Stimulated activated CD4-positive, alpha-beta T cell treated with anti-CD3 and anti-CD28 coated beads, Interleukin-2, amount 100 ng/mL, for 24 hours (primary cell): ENCODE measurements at places on chromosomes 11 and 22.

DNA sequence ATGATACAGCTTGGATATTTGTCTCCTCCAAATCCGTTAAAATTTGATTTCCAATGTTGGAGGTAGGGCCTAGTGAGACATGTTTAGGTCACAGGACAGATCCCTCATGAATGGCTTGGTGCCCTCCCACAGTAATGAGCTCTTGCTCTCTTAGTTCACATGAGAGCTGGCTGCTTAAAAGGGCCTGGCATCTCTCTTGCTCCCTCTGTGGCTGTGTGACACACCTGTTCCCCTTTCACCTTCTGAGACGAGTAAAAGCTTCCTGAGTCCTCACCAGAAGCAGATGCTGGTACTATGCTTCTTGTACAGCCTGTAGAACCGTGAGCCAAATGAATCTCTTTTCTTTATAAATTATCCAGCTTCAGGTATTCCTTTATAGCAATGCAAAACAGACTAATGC is 3.5 kb downstream of the VPS37C start:
- DNase-seq = no peak

DNA sequence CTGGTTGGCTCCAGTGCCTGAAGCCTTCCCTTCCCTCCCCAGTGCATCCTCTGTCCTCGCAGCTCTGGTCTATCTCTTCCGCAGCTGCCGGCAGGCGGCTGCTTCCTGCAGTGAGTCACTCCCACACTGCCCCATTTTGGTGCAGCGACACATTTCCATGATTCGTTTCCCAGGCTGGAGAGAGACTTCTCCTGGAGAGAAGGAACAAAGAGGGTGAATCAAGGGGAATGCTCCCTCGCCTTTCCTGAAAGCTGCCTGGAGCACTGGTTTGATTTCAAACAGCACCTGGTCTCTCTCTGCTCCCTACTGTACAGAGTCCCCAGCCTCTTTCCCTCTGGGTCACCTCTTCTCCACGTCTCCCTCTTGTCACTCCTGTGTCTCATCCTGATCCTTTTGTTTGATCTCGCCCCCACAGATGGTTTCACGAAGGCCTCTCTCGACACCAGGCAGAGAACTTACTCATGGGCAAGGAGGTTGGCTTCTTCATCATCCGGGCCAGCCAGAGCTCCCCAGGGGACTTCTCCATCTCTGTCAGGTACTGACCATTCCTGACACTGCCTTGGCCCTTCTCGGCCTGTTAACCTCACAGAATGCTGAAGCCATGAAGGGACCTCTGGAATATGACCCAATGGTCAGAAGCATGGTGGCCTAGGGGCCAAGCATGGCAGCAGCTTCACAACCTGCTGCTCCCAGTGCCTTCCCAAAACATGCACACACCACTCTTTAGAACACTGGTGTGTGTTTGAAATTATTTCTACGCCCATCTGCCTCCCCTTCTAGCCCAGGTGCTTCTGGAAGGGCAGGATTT is at the start of gene TMA7B:
TSS of gene TMA7B (plus strand) at position 758 of the 808 bp plus-strand sequence. CDS start 3,978 bp downstream, outside the sequence.
- no peak for DNase-seq

DNA sequence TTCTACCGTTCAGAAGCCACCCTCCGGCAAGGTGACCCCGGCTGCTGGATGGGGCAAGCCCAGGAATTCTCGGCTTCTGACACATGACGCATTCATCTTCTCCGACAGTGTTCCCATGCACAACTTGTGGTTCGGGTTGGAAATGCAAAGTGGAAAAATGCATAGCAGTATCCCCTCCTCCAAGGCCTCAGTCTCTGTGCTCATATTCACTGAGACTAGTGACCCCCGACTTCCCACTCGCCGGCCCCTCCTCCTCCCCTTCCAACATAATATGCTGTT is 70.0 kb upstream of the NTM start:
- DNase-seq = no peak

GRCh38 chr11:62120001-62120400 is 3.8 kb upstream of the INCENP start:
- DNase-seq = no peak

GRCh38 chr11:120256779-120257178 is 16.8 kb downstream of the POU2F3 start:
- DNase-seq = no peak

GRCh38 chr11:98710986-98711385 is 309.8 kb upstream of the CNTN5 start:
- DNase-seq = no peak

DNA sequence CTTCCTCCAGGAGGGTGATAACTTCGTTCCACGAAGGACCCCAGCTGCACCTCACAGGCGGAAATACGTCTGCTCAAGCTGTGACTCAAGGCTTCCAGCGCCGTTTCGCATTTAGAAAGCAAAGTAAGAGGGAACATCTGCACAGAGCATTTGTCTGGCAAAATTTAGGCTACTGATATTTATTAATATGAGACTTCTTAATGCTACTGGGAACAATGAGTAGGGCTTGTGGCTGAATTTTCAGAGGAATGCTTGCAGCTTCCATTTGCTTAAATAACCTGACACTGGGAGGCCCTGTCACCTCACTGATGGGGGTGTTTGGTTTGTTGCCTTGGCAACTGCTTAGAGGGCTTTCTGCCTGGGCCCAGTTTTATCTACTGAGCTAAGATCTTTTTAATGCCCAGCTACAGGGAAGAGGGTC is 14.7 kb upstream of the ST14 start:
- no peak for DNase-seq

DNA sequence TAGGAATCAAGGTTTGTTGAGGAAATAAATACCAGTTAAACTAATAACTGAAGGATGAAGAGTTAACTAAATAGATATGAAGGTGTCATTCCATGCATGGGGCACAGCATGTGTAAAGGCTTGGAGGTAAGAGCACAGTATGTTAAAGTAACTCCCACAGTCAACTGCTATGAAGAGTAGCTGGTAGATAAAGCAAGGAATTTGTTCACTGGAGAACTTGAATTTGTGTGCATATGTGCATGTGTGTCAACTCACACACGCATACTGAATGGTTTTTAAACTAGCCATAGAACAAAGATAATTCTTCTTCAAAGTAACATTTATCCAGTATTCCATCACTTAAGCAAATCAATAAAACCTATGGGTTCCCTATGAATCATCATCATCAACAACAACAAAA is 135.9 kb downstream of the FAM76B start:
- no peak for DNase-seq

- no peak for DNase-seq
Observed at GRCh38 chr11:34915136-34916014, 804 bp downstream of the APIP start.

DNA sequence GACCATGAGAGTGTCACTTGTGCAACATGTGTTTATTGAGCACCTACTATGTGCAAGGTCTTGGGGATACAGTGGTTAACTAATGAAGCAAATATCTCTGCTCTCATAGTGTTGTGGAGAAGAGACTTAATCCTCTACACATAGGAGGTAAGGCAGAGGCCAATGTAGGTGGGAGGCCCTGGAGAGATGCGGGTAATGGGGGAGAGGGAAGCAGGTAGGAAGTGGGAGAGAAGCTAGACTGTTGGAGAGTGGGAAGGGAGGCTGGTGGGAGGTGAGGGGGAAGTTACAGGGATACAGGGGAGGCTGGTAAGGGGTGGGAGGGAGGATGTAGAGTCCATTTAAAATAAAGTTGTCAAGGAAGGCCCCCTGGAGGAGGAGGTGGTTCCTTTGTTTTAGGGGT is 240.0 kb downstream of the MIAT start:
- no peak for DNase-seq

- DNase-seq = no peak
Observed at GRCh38 chr11:69439651-69440464, 41.6 kb upstream of the LINC01488 start.

- no peak for DNase-seq
Observed at GRCh38 chr11:47435687-47436086, 9.4 kb upstream of the PSMC3 start.

- no peak for DNase-seq
Observed at GRCh38 chr11:119734788-119735187, 5.8 kb upstream of the NECTIN1 start.

DNA sequence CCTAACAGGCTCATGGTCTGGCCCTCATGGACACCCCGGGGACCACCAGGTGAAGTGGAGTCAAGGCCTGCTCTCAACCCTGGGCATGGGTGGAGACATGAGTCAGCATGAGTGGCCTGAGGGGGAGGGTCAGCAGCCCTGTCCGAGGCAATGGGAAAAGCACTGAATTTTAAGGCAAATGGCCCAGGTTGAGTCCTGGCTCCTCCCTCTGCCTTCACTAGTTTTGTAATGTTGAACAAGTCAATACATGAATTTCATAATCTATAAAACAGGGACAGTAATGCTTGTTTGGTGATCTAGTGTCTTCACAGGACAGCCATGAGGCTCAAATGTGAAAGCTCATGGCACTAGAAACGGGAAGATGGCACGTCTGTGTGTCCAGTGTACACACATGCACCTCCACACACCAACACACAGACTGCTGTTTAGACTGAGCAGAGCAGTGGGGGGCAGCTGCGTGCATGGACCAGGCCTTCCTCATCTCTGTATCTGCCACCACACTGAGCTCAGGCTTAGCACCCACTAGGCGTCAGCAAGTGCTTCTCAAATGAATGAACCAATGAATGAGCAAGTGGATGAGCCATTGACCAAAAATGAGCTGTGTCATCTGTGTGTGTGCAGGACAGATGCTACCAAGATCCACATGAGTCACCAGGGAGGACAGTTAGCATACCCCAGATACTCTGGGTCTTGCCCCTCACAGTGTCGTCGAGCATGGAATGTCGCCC is 63.4 kb downstream of the NRXN2 start:
- DNase-seq = no peak

GRCh38 chr11:118606157-118606843 is 1.1 kb upstream of the PHLDB1 start:
- DNase-seq = no peak

DNA sequence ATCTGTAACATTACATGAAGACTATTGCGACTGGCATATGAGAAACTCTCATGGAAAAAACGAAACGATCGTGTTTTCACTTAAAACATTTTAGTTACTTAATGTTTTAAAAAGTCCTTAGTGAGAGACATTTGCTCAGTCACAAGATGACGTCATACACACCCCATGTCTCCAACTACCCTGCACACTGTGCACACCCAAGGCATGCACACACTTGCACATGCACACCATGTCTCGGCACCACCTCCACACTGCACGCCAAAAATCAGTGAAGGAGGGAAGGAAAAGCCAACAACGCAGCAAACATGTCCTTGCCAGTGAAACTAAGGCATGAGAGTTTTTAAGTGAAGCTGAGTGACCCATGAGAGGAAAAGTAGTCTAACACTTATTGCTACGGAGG is 18.0 kb downstream of the NCAPD3 start:
- no peak for DNase-seq

GRCh38 chr11:109745996-109746625 is 324.1 kb downstream of the C11orf87 start:
- no peak for DNase-seq

GRCh38 chr22:28855355-28856094 is 27.8 kb upstream of the ZNRF3 start:
- DNase-seq = peak; percentile 26

DNA sequence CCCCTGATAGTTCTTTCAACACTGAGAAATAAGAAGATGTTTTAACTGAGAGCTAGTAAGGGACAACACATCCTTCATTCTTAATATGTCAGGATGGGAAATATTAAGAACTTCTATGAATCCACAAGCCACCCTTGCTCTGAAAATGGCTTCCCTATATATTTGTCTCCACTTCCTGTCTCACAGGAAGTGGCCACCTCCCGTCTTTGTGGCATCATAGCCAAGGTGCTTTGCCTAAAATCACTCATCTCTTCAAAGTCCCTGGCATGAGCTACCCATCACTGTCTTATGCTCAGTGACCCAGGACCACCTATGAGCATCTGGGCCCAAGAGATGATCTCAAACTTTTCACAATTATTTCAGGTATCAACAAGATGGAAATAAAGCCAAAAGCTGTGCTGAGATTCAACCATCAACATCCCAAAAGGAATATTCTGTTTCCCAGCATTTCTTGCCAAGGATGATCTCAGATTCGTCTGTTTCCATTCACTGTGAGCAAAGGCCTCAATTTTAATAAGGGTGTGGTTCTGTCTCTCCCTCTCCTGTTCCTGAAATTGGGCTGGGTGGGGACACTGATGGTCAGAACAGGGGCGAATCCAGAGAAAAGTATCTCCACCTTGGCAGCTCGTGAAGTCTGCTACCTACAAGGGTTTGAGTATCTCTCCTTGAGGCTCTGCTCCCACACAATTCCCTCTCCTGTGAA is 493.9 kb downstream of the MN1 start:
- no peak for DNase-seq

GRCh38 chr22:23175817-23176644 is 4.3 kb upstream of the BCR start:
- DNase-seq = no peak

- DNase-seq = no peak
Observed at GRCh38 chr22:39731881-39732555, 161.5 kb downstream of the CACNA1I start.

DNA sequence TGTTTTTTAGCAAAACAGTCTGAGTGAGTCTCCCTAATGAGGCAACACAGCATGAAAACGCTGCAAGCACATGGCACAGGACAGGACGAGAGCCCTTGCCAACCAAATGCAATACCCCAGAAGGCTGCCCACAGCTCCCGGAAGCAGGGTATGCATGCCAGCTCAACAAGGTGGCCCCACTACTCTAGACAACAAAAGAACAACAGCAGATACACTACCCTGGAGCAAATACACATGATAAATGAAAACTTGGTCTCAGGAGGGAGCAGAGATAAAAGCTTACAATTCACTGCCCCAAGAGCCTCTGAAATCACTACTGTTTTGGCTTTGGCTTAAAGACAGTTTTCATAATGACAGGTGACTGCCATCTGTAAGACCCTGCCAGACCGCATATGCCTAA is 785.4 kb upstream of the API5 start:
- no peak for DNase-seq

- no peak for DNase-seq
Observed at GRCh38 chr11:40118780-40119179, 1340.7 kb downstream of the LRRC4C start.

DNA sequence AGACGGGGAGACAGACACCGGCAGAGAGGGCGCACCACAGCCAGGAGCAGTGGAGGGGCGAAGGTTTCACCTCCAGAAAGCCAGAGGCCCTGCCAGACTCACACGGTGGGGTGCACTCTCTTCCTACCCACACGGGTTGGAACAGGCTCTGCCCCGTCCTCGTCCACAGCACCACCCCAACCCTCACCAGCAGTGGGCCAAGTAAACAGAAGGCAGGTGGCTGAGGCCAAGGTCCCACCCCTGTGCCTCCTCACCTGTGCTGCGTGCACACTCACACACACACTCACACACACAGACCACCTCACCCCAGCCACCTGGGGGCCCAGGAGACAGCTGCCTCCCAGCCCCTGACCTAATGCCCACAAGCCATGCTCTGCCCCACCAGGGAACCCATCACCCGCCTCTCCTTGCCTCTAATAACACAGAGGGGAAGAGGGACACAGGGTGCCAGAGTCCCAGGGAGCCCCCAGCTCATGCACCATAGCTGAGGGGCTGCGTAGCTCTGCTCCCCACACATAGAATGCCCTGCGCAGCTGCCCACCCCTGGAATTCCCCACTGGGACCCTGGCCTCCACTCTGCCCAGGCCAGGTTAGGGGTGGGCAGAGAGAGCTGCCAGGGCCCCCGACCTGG is 3.1 kb downstream of the CYB5R3 start:
- no peak for DNase-seq
